ENCODE measurements at places on chromosomes 3 and 15.
A peak's percentile ranks its signal among the peaks of the same experiment; 100 is the strongest.

GRCh38 chr3:48472923-48473616, 26.5 kb downstream of the ATRIP start:
- peak; percentile 88 for DNase-seq

DNA sequence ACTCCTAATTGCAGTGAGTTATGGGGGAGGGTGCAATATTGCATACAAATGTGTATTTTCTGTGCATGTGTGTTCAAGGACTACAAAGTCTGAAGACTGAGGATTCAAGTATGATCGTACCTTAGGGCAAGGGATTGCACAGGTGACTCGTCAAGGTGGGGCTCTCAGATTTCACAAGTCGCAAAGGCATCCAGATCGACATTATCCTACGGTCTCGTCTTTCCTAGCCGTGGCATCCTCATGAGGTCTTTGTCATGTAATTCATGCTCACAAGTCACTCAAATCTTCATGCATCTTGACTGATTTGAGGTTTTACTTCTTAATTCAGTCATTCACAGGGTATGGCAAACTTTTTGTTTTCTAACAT, 191.4 kb upstream of the HES1 start:
- DNase-seq = no peak

DNA sequence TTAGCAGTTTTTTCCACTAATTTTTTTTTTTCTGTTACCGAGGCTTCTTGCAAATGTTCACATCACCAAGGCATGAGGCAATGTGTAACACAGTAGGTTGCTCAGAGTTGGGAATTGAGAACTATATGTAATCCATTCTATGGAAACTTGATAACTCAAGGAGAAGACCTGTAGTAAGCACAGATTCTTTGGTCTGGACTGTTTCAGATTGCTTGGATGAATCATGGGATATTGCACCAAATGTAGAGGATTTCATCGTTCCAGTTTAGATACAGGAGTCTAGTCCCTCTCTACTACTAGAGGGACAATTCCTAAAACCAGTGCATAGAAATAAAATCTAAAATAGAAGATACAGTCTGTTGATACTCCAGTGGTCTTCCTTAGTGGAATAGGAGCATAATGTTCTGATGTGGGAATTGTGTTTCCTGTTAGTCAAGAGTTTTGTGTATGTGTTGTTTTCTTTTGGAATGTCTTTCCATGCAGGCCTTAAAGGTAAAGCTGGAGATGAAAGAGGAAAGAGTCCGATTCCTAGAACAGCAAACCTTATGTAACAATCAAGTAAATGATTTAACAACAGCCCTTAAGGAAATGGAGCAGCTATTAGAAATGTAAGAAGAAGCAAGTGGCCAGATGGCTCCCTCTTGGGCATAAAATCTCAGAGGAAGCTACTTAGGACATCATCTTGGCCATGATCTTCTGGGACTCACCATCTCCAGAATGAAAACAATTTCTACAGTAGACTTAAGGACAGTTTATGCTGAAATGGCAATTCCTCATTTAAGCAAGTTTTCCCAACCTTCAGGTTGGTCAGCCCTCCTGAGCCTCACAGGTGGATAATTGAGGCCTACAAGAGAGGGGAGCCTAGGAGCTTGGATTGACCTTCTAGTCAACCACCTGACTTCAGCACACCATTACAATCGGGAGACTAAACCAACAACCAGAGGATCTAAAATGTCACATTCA, 10.7 kb downstream of the KNSTRN start:
- no peak for DNase-seq

DNA sequence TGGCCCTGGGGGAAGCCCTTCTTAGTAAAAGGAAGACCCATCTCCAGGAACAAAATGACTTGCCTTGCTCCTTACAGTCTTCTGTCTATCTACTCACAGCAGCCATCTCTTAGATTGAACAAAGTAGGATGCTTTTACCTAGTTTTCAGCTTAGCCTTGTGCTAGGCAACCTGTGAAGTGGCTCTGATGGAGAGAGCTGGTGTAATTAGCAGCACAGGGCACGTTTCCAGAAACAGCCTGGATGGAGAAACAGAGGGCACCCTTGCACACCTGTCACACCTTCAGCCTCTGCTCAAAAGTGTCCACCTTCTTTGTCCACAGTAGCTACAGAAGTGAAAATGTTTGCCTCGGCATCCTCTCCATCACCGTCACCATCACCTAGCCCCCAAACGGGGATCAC, 292.9 kb downstream of the RORA start:
- no peak for DNase-seq

DNA sequence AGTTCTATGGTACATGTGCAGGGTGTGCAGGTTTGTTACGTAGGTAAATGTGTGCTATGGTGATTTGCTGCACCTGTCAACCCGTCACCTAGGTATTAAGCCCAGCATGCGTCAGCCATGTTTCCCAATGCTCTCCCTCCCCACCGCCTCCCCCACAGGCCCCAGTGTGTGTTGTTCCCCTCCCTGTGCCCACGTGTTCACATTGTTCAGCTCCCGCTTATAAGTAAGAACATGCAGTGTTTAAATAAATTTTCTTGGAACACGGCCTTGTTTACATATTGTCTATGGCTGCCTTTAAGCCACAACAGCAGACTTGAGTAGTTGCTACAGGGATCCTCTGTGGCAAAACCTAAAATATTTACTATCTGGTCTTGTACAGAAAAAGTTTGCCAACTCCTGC, 41.3 kb upstream of the CORO2B start:
- no peak for DNase-seq
